ENCODE measurements at places on chromosomes 1 and 21.

GRCh38 chr1:196160066-196160795 lies 448.0 kb downstream of the KCNT2 start:
- DNase-seq: peak; percentile 62

- peak; percentile 53 for DNase-seq
Measured at GRCh38 chr21:26153758-26154157, 16.8 kb downstream of the APP start.

GRCh38 chr1:7146710-7147109 lies 361.5 kb downstream of the CAMTA1 start:
- no peak for DNase-seq

GRCh38 chr1:169309178-169310166 lies 58.1 kb downstream of the NME7 start:
- no peak for DNase-seq

DNA sequence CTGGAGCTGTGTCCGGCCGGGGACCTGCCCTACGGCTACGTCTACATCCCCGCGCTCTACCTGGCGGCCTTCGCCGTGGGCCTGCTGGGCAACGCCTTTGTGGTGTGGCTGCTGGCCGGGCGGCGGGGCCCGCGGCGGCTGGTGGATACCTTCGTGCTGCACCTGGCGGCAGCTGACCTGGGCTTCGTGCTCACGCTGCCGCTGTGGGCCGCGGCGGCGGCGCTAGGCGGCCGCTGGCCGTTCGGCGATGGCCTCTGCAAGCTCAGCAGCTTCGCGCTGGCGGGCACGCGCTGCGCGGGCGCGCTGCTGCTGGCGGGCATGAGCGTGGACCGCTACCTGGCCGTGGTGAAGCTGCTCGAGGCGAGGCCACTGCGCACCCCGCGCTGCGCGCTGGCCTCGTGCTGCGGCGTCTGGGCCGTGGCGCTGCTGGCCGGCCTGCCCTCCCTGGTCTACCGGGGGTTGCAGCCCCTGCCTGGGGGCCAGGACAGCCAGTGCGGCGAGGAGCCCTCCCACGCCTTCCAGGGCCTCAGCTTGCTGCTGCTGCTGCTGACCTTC lies 412 bp downstream of the GPR25 start:
- DNase-seq: no peak

DNA sequence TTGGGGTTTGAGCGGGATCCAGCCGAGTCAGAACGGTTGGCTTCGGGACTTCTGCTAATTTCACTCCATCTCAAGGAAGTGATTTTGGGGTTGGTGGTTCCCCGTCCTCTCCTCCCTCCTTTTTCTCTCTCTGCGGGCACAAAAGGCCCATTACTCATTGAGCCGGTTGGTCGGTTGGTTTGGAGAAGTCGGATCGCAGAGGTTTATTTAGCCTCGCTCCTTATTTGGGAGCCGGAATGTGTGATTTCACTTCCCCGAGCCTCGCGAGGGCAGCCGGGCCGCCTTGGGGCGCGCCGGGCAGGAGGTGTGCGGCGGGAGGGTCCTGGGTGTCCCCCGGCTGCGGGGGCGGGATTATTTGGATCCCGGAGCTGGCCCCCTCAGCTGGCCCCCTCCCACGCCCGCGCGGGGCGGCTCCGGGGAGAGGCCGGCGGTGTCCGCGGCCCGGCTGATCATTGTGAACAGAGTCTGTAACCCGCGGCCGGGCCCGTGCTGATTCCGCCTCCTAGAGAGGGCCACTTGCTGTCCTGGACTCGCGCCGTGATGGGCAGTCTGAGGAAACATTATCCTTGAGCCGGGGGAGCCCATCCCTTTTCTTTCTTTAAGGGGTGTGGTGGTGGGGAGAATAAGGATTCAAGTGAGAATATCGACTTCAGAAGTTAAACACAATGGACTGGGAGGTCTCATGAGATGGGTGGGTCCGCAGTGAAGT lies 1.2 kb downstream of the MAPKAPK2 start:
- peak; percentile 76 for DNase-seq

DNA sequence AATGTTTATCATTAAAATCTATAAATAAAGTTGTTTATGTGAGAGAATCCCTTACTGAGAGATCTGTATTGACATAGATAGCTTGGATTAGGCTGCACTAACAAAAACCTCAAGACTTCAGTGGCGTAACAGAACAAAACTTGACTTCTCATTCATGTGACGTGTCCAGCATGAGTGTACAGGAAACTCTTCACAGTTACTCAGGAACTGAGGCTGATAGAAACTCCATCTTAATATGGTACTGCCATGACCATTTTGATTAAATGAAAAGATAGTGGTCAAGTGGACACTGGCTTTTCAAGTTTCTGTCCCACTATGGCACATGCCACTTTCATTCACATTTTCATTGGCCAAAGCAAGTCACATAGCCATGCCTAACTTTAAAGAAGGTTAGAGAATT lies 3.7 kb downstream of the ST3GAL3 start:
- DNase-seq: peak; percentile 78

DNA sequence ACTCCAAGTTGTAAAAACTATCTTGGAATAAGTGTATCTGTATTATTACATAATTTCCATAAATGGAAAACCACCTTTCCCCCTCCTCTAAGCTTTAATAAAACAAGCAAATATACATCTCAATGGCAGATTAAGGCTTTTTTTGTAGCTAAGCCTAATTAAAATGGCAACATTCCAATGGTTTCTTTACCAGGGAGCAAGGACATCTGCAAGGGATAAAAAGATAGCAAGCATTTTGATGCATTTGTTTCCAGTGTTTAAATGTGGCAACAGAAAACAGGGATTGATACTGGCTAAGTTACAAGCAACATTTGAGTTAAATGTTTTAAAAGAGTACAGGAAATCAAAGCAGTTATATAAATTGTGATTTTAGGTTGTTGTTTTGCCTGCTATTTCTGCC lies 1012.7 kb downstream of the ADGRL2 start:
- no peak for DNase-seq

- no peak for DNase-seq
Measured at GRCh38 chr1:203143641-203144040, 16.1 kb downstream of the ADORA1 start.

- DNase-seq: peak; percentile 77
Measured at GRCh38 chr1:93447481-93448291, at the start of gene FNBP1L. FNBP1L (plus strand) TSS chr1:93448118; CDS start chr1:93448282, 164 bp downstream.

DNA sequence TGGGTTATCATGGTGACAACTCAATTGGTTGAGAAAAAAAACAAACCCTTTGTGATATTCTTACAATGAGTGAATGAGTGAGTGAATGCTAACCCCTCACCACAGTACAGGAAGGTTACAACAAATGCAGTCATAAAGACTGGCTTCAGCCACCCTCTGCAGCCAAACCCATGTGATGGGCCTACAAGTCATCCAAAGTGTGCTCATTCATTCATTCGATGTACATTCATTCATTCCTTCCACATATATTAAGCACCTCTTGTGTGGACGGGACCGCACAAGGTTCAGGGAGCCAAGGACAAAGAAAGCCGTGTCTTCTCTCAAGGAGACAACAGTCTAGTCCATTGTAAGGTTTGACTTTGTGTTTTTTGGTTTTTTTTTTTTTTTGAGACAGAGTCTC lies 49.4 kb downstream of the WDR4 start:
- no peak for DNase-seq

GRCh38 chr1:2242814-2243725 lies 15.0 kb downstream of the SKI start:
- DNase-seq: no peak

DNA sequence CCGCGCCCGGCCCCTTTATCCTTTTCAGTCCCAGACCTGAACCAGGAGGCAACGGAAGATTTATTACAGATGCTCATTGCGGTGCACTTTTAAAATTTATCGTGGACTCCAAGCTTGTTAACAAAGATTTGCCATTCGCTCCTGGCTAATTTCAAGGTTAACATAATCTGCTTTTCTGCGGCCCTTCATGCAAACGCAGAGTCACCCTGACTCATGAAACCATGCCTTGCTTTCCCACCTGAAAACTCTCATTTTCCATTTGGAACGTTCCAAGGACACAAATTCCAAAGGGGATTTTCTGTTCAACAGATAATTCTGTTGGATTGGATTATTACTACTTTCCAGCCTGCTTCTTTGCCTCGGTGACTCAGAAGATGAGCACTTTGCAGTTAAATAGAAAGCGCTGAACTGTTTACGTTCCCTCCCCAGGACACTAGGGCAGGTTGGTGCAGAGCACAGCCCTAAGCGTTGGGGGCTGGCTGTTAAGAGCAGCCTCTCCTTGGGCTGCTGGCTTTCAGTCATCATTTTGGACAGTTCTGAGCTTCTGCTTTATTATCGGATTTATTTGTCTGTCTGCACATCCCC lies 51.1 kb downstream of the CD247 start:
- no peak for DNase-seq

DNA sequence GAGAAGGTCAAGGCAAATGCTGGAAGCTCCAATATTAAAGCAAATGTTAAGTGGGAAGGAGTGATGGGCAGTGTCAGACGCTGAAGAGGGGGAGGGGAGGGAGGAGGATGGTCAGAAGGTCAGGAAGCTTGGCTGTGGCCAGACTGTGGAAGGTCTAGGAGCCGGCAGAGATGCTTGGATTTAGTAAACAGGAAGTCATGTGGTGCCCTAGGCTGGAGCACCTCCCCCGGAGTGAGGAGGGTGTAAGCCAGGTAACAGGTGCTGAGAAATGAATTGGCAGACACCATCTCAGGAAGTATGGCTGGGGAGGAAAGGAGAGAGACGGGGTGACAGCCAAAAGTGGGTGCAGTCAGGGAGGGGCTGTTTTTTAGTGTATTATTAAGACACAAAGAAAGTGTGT lies 17.7 kb downstream of the CSMD2 start:
- DNase-seq: no peak

GRCh38 chr21:42640486-42640885 lies 12.9 kb upstream of the PDE9A start:
- DNase-seq: no peak

- DNase-seq: no peak
Measured at GRCh38 chr1:160022330-160023310, 9.2 kb downstream of the PIGM start.

DNA sequence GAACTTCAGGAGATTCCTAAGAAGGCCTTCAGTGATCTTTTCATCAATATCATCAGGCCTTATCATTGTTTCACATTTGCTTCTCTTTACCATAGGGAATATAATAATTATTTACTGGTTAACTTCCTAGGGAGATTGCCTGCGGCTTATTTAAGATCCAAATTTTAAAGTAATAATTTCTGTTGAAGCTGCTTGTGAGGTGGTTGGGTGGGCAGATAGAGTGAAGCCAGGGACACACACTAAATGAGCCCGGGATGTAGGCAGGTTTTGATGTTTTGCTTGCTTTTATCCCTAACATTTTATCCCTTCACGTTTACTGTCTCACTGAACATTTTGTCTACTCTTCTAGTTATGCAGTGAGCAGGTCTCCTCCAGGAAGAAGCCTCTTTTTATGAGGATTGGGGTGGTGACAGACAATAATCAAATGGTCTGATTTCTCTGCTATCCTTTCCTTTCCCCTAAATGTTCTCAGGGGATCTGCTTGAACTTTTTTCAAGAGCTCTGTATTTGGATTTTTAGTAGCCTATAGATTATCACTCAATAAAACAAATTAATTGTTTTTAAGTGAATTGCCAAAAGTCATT lies 164.7 kb downstream of the RUNX1 start:
- no peak for DNase-seq

- no peak for DNase-seq
Measured at GRCh38 chr1:231070758-231071444, 30.8 kb upstream of the FAM89A start.

DNA sequence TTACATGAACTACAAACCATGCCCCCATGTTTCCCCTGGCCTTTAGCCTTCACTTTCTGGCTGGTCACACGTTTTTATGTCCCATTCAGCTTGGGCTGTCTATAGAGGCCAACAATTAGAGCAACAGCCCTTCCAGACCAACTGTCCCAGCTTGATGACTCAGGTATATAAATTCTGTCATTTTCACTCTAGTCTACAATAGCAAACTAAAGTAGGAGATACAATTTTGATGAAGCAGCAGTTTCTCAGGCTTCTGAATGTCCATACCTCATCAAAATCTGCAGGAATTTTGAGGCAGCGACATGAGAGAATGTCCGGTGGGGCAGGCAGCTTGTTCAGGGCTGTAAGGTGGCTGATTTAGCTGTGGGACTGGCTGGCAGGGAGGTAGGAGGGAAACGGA lies 45.6 kb upstream of the VAV3 start:
- no peak for DNase-seq

DNA sequence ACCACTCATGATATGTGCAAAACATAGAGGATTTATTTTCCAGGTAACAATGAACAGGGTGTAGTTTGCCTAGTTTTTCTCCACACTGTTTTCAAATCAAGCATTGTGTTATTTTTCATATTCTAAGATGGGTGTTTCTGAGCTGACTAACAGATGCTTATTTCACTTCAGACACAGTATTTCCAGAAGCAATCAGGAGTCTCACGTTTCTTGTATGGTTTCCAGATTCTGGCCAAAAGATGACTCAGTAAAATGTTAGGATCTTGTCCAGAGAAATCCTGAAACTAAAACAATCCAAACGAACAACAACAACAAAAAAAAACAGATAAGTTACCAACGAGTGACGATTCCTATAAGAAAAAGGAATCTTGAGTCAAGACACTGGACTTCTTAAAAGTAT lies 5.3 kb downstream of the UTS2 start:
- DNase-seq: peak; percentile 53

DNA sequence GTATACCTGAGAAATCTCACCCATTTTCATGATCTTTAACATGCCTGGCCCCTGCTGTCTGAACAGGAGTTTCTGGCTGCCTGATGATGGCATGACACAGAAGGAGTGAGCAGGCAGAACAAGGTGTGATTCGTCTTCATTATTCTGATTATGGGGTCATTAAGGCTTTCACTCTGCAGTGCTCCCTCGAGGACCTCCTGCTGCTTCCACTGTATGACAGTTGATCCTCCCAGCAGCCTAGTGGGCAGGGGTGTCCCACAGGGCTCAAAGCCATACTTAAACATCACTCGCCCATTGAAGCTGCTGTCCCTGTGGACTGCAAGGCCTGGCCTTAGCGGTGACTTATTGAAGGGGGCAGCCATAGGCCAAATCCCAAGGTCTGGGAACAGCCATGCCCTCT lies 12.7 kb upstream of the PARS2 start:
- DNase-seq: no peak

DNA sequence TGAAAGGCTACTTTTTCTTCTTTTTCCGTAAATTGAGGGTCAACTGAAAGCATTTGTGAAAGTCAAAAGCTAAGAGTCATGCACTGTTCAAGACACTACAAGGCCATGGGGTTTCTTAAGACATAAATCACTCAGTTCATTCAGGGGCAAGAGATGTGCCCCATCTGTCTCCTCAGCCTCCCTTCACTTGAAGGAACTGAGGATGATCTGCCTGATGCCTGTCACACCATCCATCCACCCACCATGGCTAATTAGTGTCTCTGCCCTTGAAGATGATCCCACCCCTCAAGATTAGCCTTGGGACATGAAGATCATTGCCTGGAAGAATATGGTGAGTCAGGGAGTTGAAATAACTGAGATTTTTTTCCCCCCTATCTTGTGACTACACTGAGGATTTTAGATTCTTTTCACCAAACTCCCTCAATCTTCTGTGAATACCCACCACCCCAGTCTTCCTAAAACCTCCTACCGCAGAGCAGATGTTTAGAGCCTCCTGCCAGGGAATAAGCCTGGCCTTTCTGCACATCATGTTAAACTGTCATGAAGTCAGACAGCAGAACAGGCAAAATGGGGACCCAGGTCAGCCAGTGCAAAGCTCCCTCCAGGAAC lies 88.6 kb upstream of the LMO4 start:
- DNase-seq: no peak

- DNase-seq: no peak
Measured at GRCh38 chr1:174215766-174216165, 56.4 kb downstream of the RABGAP1L start.

GRCh38 chr21:45598666-45599065 lies 44.9 kb upstream of the PCBP3 start:
- no peak for DNase-seq

GRCh38 chr1:66371233-66372005 lies 162.5 kb upstream of the SGIP1 start:
- DNase-seq: peak; percentile 82
